Sigmoid colon (tissue), 7 donors: ENCODE measurements at places on chromosomes 5 and 9. TPM values are rescaled to one million over a fixed set of nuclear protein-coding genes. Genes with fewer than 3 reads are reported as not detected.

DNA sequence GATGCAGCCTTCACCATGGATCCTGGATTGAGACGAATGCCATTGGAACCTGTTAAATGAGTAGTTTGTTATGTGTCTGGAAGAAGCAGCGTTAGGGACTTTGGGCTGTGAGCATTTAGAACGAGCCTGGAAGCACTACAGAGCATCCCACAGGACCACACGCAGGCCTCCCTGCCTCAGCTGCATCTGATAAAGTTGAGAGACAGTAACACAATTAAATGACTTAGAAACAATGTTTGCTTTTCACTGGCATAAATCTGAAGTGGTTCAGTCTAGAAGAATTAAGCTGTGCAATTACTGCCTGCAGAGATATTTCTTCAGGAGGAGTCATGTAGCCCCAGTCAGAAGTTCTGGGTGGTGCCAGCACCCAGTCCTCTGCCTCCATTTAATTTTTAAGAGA lies 9.8 kb upstream of the TLX3 start:
- DNase-seq: no peak

Gene RMND5B
- 37.5 TPM for total RNA-seq

Gene LSM11
- total RNA-seq: 16.4 TPM

Gene SLC6A18
- not detected for total RNA-seq

GRCh38 chr5:179732918-179733771 lies 523 bp downstream of the MAML1 start:
- DNase-seq: peak; percentile 71

Gene IL4
- not detected for total RNA-seq

Gene ORM2
- total RNA-seq: not detected

Gene PCDHGB6
- 8.9 TPM for total RNA-seq

Gene PRLR
- total RNA-seq: 1.9 TPM

GRCh38 chr5:33745101-33745770 lies 146.6 kb downstream of the ADAMTS12 start:
- no peak for DNase-seq

Gene FBN2
- 0.36 TPM for total RNA-seq

GRCh38 chr9:72012646-72013045 lies 47.8 kb downstream of the C9orf57 start:
- no peak for DNase-seq

DNA sequence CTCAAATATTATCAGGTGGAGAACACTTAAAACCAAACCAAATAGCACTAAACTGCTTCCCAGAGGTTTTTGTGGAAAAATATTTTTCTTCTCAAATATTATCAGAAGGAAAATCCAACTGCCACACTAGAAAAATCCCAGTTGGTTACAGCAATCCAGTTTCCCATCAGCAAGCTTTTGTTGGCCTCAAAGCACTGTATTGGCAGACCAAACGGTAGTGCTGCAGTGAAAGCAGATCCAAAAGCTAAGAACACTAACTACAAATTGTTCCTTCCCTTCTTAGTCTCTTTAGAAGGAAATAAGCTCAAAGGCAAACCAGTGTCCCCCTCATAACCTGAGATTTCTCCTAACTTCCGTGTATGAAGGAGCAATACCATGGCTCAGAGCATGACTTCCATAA lies 105.3 kb downstream of the TRIM36 start:
- no peak for DNase-seq

Gene DCANP1
- total RNA-seq: not detected

DNA sequence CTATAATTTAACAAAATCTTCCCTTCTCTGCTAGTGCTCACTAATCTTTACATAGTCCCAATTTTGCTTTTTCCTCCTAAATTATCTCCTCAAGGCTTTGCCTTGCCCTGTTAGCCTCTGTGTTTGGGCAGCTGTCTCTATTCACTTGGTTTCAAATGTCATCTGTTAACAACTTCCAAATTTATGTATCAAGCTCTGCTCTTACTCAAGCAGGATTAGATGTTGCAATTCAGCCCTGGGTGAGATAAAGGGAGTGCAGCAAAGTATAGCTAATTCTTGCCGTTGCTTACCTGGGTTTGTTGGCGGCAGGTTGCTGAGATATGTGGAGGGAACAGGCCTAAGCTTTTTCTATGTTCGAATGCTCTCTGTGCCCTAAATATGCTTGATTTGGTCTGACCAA lies 483.8 kb downstream of the DMAC1 start:
- no peak for DNase-seq

DNA sequence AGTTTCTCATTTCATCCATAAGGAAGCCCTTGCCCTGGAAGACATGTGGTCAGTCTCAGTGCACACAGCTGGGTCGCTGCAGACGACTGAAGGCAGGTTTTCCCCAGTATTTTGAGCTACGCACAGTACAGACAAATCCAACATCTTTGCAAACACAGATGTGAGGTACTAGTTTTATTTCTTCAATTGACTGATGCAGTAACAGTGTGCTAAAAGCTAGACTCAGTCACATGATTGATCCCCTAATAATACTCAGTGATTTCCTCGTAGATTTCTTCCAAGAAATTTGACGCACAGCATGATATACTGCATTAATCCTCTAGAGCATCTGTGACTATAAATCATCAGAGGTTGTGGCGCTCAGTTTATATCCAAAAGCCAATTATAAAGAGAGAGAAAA lies 346.1 kb downstream of the DIRAS2 start:
- DNase-seq: no peak

Gene SOHLH1
- total RNA-seq: not detected

Gene TTLL11
- 33.5 TPM for total RNA-seq

- DNase-seq: no peak
These were observed 954.7 kb upstream of the ARRDC3 start for GRCh38 chr5:92337772-92338234.

DNA sequence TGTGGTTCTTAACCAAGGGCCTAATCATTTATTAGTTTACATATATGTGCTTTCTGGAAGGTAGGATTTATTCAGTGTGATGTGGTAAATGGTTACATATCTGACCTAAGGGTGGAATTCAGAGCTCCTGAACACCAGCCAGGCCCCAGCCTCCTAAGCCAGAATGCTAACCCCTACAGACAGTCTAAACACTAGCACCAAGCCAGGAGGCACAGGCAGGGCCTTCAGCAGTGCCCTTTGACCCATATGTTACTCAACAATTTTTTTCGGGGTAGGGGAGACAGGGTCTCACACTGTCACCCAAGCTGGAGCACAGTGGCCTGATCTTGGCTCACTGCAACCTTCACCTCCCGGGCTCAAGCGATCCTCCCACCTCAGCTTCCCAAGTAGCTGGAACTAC lies 40.3 kb downstream of the PRKACG start:
- no peak for DNase-seq

Gene ZNF883
- total RNA-seq: 3.0 TPM

Gene BARX1
- not detected for total RNA-seq

Gene OTULINL
- 5.6 TPM for total RNA-seq

DNA sequence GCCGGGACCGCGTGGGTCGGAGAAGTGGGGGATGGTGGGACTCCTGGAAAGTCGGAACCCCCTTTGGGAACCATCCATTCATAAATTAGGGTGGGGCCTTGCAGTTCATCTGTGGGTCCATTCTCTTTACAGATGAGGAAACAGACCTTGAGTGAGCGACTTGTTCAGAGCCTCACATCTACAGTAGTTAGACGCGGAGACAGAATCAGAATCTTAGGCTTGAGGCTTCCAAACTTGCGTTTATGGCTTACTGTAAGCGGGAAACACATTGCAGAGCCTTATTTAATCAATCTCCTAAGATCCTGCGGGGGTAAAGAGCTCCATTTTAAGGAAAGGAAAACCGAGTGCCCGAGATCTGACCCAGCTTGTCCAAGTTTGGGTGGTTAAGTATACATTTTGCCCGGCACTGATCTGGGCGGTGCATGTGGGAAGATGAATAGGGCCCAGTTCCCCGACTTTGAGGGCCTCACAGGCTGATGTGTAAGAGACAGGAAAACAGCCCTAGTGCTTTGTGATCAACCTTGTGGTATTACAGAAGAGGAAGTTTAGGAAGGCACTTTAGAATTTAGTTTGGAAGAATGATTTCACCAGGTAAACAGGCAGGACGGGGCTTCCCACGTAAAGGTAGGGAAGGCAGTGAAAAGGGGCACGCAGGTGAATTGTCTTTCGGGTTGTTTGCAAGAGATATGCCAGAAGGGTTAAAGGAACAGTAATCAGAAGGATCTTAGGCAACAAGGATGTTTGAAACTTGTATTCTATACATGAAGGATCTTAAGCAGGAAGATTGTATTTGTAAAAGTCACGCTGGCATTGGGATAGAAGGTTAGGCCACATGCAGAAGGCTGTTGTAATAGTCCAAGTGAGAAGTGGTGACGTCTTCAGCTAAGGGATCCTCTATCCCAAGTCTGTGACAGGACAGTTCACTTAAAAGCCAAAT lies 744 bp downstream of the TARS1 start:
- DNase-seq: no peak

Gene PCDHGA10
- 10.2 TPM for total RNA-seq

GRCh38 chr9:122846371-122846940 lies 18.1 kb upstream of the PDCL start:
- no peak for DNase-seq

- DNase-seq: peak; percentile 28
These were observed 95.5 kb downstream of the LMX1B start for GRCh38 chr9:126709241-126709640.

DNA sequence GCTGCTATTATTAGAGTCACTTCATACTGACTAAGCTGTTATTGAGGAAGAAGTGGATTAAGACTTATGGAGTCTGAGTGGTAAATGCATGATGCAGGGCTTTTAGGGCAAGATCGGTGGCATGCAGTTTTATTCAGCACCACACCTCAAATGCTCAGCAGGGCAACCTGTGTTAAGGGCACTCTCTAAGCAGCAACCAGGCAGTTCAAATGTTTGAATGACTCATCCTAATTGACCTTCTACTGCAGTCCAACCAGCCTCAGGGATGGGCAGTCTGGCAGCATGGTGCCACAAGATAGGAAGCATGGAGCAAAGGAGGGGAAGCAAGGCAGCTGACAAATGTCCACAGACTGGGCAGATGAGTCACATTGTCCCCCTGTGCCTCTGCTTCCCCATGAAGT lies 80.2 kb upstream of the MIER3 start:
- no peak for DNase-seq

Gene SHC3
- 14.7 TPM for total RNA-seq

Gene PAEP
- total RNA-seq: not detected

- DNase-seq: peak; percentile 80
These were observed at the start of gene GGTA1 for GRCh38 chr9:121499427-121500164. Gene GGTA1 (minus strand): TSS chr9:121499844. CDS start chr9:121467922, 31,922 bp downstream.

Gene PHF24
- total RNA-seq: 2.2 TPM

Gene WNK2
- 38.0 TPM for total RNA-seq

Gene FAM163B
- total RNA-seq: 1.1 TPM
